ENCODE measurements at places on chromosomes 2 and 18.

DNA sequence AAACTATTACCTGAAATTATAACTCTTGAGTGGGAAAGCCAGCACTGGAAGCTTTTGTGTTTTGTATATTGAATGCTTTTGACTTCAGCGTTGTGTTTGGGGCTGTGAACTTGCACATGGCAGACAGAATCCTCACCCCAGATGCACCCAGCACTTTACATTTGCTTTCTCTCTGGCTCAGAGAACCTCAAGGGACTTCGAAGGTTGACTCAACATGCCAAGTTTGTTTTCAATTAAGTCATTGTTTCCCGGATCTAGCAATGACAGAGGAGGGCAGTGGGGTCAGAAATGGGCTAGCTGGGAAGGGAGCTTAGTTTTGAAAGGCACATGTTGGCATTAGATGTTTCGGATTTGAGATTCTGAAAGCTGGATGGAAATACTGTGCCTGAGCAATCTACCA, 22.4 kb downstream of the TET3 start:
- DNase-seq: no peak

- DNase-seq: no peak
Measured at GRCh38 chr18:57057890-57058289, 89.0 kb upstream of the BOD1L2 start.

DNA sequence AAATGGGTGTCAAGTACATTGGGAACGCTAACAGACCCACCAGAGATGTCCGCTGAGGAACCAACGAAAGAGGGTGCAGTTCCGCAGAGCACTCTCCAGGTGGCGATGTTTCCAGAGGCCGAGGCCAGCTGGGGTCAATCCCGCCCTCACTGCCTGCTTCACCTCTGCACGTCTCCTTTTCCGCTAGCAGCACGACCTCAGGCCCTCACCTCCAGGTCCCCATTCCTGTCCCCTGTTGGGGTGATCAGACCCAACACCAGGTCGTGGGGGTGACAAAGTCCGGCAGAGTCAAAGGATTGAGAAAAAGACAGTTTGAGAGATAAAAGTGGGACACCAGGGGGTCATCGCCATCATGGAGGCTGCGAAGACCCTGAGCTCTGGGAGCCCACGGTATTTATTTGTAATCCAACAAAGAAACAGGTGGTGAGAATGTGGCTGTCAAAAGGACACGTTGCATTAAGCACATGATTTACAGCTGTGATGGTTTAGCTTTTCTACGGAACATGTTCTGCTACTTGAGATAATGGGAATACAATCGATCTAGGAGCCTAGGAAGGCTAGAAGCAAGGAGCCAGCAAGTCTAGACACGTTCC, 27.3 kb downstream of the ZAP70 start:
- DNase-seq: no peak

DNA sequence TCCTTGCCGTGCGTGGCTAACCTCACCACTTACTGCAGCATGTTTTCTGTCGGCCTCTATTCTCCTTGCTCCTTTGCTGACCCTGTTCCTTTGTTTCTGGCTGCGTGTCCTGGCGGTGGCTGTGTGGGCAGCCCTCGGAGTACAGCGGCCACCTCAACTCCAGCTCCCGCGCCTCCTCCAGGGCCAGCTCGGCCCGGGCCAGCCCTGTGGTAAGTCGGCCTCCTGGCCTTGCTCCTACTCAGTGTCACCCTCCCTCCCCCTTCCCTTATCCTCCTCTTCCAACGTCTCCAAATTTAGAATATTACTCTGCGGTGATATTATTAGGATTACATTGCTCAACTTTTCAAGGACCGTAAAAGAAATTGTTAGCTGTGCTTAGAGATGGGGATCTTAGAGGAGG, 59.5 kb upstream of the RBM44 start:
- no peak for DNase-seq

GRCh38 chr2:43872151-43872550, 33.4 kb downstream of the ABCG8 start:
- no peak for DNase-seq

DNA sequence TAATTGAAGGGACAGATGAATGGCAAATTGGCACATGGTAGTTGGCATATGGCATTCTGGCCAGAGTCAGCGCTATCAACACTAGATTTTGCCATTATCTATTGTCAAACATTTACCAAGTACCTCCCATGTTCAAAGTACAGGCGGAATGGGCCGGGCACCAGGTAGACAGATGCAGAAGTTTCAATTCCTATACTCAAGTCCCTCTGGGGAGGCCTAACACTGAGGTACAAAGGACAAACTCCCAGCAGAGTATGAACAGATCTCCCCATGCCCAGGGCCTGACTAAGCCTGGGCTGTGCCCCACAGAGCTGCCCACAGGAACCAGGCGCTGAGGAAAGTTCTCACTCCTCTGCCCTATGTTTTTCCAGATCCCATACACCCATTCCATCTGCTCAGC, 257.5 kb upstream of the KLHL29 start:
- DNase-seq: no peak

- no peak for DNase-seq
Measured at GRCh38 chr2:179332903-179333302, 68.3 kb upstream of the SESTD1 start.

- no peak for DNase-seq
Measured at GRCh38 chr2:191329841-191330240, 84.6 kb downstream of the MYO1B start.

DNA sequence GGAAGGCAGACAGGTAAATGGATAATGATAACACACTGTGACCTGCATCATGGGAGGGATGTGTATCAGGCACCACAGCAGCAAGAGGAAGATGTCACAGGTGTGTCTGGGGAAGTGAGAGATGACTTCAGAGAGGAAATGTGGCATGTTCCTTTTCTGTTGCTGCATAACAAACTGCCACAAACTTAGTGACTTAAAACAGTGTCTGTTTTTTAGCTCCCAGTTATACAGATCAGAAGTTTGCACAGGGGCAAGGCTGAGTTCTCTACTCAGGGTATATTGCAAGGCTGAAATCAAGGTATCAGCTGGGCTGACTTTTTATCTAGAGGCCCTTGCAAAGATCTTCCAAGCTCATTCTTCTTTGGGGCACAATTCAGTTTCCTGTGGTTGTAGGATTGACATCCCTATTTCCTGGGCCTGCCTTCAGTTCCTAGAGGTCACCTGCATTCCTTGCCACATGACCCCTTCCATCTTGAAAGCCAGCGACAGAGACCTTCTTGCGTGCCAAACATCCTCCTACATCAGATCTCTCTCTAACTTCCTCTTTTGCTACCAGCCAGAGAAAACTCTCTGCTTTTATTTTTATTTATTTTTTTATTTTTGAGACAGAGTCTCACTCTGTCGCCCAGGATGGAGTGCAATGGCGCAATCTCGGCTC, 2.1 kb upstream of the MAP3K2 start:
- no peak for DNase-seq

DNA sequence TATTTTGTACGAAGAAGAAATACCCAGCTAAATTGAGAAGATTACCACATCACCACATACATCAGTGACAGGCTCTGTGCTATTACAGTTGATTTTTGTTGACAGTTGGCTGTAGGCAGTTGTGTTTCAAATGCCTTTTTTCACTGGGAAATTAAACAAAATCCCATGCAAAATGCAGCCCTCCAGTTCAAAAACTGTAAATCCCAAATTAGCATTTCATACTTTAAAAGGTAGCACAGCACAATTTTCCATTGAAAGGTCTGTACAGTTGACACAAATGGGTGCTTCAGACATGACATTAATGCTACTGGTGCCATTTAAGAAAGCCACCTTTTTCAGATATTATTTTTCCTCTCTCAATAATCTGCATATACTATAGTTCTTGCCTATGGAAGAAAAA, 807.2 kb downstream of the BCL11A start:
- no peak for DNase-seq

- DNase-seq: no peak
Measured at GRCh38 chr18:50072146-50072545, 122.8 kb downstream of the MYO5B start.

- DNase-seq: no peak
Measured at GRCh38 chr2:119178776-119179175, 20.2 kb upstream of the C1QL2 start.

DNA sequence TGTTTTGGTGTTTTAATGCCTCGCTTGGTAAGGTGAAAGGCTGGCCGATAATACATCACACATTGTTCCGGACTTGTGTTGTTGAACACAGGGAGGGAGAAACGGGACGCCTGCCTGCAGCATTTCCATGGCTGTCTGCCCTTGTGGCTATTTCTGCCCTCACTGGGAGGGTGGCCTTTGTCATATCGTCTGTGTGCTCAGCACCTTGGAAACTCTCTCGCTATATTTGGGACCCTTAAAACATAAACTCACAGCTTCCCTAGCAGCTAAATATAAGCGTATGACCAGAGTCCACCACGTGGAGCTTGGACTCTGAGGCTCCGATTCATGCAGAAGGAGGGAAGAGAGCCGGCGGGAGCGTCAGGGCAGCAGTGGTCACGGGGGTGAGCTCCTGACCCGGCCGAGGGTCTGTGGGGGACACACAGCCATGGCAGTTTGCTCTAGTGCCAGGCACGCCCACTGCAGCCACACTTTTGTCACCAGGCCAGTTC, 111.7 kb downstream of the SH3BP4 start:
- DNase-seq: no peak

- DNase-seq: no peak
Measured at GRCh38 chr2:74507926-74508520, 528 bp upstream of the PCGF1 start.

- DNase-seq: no peak
Measured at GRCh38 chr2:237121321-237121720, 35.6 kb downstream of the COPS8 start.

GRCh38 chr2:14881651-14882327, 249.3 kb downstream of the LRATD1 start:
- DNase-seq: no peak

- DNase-seq: no peak
Measured at GRCh38 chr18:75249175-75249518, 38.5 kb downstream of the TSHZ1 start.

DNA sequence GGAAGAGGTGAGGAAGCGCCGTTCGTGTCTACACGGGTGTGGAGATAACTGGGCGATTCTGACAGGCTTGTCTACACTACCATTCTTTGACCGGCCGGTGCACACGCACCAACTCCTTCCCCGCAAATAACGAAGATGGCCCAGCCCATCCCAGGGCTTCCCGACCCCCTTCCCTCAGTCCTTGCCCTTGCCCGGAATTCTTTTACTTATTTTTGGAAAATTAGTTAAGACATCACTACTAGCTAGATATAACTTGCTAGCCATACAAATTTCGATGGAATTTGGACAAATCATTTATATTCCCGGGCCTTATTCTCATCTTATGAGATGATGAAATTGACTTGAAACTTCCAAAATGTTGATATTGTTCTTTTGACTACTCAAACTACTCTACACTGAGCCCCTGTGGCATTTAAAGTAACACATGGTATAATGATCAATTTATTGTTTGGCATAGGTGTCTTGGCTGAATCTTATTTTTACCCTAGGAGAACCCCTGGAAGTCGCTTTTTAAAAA, 1.3 kb downstream of the ERICH2 start:
- no peak for DNase-seq

GRCh38 chr18:26549263-26550094, 1.1 kb upstream of the KCTD1 start:
- DNase-seq: no peak

GRCh38 chr2:186595219-186595618, 5.4 kb downstream of the ITGAV start:
- DNase-seq: no peak

DNA sequence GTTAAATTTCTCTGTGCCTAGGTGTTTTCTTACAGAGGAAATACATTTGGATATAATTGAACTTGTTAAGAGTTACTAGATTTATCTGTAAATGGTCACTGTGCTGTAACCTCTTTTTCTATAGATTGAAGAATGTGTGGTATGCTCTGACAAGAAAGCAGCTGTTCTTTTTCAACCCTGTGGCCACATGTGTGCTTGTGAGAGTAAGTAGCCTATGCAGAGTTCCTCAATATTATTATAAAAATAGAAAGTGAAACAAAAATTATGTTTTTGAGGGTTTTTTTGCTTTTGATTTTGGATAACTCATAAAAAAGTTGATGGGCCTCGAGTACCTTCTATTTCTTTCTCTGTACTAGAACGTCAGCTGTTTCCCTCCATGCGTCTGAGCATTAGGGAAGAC, 112.4 kb downstream of the MIB1 start:
- peak; percentile 17 for DNase-seq

DNA sequence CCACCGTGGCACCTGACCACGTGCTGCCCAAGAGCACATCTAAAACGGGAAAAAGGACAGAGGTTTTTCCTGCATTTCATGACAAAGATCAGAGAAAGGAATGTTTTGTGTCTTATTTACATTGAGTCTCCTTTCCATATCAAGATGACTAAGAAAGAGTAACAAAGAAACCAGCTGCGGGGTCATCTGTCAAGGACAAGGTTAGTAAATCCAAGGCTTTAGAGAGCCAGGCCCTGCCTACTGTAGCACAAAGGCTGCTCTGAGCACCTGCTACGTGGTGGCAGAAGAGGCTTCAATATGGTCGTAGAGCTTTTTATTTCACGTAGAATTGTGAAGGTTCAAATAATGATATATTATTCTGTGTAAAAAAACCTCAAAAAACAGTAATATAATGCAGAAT, 51.0 kb downstream of the PRELID3A start:
- no peak for DNase-seq

GRCh38 chr2:66849153-66849755, 414.3 kb downstream of the MEIS1 start:
- DNase-seq: no peak

- DNase-seq: no peak
Measured at GRCh38 chr2:38405917-38406596, 29.0 kb upstream of the ATL2 start.

GRCh38 chr18:49682173-49682802, 120.4 kb downstream of the LIPG start:
- DNase-seq: no peak

- DNase-seq: no peak
Measured at GRCh38 chr2:231672617-231673347, 35.5 kb upstream of the PTMA start.

DNA sequence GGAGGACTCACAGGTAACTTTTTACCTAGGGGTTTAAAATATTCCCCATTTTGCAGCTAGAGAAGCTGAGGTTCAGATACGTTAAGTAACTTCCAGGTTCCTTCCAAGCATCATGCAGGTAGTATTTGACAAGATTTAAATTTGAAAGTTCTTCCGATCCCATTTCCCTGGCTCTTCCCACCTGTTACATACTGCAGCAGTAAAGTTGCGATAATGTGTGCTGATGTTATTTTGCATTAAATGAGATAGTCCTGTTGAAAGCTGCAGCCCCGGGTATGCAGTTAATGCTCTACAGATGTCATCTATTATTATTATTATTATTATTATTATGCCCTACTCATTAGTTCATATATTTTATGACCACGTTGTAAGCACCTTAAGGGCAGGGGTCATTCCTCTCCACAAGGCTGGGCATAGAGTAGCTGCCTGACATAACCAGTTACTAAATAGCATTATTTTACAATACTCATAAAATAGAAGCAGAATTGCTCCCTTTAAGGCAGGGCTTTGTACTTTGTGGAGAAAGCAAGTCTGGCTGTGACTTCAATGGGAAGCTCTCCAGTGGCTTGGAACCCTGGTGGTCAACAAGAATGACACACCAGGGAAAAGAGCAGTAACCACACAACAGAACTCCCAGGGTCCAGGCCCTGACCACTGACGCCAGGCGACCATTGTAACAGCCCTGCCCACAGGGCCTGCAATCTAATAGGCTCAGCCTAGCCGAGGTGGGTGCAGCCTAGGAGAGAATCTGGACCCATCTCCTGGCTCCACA, 112.0 kb upstream of the STPG4 start:
- no peak for DNase-seq

- no peak for DNase-seq
Measured at GRCh38 chr2:16251511-16252225, 311.3 kb downstream of the MYCN start.
